AG10803 (cell line): ENCODE measurements at places on chromosomes 7 and 10.

DNA sequence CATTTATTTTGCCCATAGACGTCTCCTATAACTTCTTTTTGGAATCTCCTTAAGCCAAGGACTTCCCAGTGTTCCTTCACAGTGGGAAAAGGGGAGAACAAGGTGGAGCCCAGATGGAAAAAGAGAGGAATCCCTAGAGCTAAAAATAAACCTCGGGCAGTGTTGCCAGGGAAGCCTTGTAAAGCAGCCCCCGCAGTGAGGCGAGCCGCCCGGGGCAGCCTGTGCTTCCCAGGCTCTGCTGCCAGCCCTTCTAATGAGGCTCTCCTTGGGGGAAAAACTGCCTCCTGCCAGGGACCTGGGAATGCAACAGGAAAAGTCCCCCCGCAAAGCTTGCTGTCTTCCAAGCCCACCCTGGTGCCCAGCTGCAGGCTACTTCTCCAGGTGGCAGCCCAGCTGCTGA is 71.7 kb downstream of the SH3PXD2A start:
- DNase-seq: no peak

DNA sequence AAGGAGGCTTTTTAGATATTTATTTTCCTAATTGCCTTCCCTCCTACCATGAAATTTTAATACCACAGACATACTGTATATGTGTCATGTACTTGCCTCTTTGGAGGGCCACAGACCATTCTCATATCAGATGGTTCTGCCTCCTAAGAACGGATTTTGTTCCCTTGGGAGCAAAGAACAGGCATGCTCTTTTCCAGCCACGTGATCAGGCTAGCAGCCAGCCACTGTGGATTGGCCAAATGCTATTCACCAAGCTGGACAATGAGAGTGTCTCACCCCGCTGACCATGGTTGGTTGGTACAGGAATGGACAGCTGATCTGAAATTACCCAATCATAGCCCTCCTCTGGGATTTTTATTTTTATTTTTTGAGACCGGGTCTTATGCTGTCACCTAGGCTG is 21.5 kb upstream of the CRHR2 start:
- no peak for DNase-seq

GRCh38 chr10:90787393-90788198 is 70.2 kb downstream of the HTR7 start:
- DNase-seq: peak; percentile 32

GRCh38 chr10:91860885-91861284 is 48.4 kb downstream of the FGFBP3 start:
- no peak for DNase-seq

- DNase-seq: peak; percentile 41
Measured at GRCh38 chr7:103573479-103574058, 127.6 kb upstream of the SLC26A5 start.

DNA sequence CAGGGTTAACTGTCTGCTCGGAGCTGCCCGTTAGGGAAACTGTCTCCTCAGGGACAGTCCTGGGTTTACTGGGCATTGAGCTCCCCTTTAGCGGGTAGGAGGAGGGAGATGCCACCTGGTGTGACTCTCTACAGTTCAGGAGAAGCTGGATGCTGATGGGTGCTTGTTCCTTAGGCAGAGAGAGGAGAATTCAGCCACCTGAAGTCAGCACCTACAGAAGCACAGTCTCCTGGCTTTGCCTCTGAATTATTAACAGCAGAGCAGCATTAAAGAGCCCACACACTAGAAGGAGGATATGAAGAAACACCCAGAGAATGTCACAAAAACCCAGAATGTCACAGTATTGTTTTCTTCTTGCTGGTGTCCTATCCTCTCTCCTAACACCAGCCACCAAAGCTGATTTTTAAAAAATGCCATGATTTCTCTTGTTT is 696 bp downstream of the GIMAP4 start:
- no peak for DNase-seq

GRCh38 chr10:31928549-31929260 is at the start of gene ARHGAP12:
Gene ARHGAP12, minus strand, starts transcription at chr10:31928831. Its CDS starts 19,976 bp downstream, at chr10:31908855.
- peak; percentile 84 for DNase-seq

DNA sequence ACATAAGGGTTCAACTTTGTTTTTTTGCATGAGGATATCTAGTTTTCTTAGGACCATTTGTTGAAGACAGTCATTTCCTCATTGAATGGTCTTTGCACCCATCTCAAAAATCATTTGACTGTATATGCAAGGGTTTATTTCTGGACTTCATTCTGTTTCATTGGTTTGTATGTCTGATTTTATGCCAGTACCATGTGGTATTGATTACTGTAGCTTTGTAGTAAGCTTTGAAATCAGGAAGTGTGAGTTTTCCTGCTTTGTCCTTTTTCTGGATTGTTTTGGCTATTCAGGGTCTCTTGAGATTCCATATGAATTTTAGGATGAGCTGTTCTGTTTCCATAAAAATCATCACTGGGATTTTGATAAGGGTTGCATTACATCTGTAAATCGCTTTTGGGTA is 63.9 kb downstream of the SND1 start:
- peak; percentile 60 for DNase-seq

DNA sequence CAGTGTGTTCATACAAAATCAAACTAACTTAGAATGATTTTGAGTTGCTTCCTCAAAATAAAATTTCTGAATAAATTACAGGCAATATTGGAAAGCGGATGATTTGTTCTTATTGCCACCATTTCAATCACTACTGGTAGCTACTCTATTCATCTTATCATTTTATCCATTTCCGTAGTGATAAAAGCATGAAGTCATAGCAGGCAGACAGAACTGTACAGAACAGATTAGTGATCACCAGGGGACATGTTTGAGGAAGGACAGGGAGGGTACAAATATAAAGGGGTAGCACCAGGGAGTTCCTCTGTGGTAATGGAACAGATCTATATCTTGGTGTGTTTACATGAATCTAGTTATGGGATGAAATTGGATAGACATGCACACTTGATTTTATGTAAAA is 138.5 kb downstream of the WNT2 start:
- DNase-seq: no peak

- DNase-seq: peak; percentile 99
Measured at GRCh38 chr7:98394377-98394836, 6.5 kb downstream of the BAIAP2L1 start.

DNA sequence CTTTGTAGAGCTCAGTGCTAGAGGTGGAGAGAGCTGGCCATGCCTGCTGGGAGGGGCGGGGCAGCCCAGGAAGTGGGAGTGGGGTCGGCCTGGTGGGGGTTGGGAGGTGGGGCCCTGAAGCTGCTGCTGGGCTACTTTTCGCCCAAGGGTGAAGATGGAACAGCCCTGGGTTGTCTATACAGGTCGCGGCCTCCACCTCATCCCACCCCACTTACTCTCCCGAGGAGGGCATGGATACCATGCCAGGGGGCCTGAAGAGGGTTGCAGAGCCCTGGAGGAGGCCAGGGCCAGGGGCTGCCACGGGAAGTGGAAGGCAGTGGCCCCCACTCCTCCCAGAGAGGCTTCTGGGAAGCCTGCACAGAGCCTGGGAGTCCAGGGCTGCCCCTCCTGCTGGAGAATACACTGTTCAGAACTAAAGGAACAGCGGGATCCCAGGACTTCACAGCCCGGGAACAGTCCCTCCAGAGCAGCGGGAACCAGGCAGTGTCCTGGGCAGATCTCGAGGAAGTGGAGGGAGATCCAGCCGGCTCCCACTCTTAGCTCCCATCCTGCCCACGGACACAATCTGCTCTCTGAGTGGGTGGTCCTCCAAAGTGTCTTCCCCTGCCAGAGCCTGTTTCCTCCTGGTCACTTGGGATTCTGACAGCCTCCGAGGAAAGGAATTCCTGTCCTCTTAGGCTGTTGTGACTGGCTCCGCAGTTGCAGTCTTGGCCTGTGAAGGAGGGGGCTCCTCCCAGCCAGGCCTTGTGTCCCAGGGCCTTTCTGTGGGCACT is 23.5 kb downstream of the MAT1A start:
- DNase-seq: no peak

- no peak for DNase-seq
Measured at GRCh38 chr7:30735631-30736030, 16.3 kb upstream of the INMT start.

DNA sequence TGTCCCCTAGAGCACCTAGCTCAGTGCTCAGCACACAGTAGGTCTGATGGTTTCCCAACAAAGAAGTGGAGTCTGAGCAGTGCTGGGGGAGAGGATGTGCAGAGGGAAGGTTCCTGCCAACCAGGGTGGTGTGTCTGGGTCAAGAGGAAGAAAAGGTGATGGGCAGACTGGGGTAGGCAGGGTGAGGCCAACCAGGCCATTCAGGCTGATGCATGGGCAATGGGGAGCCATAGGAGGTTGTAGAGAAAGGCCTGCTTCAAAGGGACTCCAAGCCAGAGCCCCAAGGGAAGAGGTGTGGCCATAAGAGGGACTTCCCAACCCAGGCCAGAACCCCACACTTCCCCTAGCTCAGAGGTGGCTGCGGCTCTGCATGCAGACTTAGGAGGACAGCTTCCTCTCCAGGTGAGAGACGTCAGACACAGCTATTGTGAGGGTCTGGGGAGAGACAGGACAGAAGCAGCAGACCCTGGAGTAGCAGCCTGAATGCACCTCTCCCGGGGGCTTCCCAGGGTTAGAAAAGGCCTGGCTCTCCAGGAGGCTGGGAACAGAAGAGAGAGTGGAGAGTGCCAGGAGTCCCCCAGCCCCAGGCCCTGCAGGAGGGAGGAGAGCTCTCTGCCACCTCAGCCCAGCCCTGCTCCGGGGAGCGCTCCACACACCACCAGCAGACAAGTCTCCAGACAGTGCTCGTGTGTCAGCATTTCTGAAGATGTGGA is 87.4 kb upstream of the ZMIZ1 start:
- DNase-seq: no peak

GRCh38 chr10:11224321-11224720 is 206.6 kb downstream of the CELF2 start:
- DNase-seq: no peak

DNA sequence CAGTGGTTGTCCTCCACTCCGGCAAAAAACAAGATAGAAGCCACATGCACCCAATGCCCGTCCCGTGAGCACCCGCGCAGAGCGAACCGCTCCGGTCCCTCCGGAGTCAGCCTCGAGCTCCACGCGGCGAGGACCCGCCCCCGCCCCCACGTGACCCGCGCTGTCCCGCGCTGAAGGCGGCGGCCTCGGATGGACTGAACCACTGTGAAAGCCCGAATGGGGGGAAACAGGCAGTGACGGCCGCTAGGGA is 766 bp upstream of the EIF3B start:
- DNase-seq: peak; percentile 87
